ENCODE measurements at places on chromosomes 3 and 15.

GRCh38 chr3:138356730-138357405, 8.5 kb downstream of the MRAS start:
- DNase-seq: no peak

DNA sequence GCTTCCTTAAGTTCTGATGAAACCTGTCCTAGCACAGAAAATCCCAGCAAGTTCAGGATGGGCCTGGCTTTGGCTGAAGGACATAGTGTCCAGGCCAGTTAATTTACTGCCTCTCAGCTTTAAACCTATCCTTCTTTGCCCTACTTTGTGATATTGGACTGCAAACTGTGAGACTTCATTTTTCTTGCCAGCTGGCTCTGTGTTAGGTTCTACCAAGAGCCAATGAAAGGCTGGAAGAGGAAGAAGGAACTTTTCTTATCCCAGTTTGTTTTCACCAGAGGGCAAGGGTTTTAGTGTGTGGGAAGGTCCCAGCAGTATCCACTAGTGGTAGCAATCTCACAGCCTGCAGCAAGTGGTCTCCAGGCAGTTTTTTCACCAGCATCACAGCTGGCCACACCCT, 18.2 kb downstream of the DCUN1D1 start:
- no peak for DNase-seq

GRCh38 chr3:52041118-52041731, 15.1 kb downstream of the DUSP7 start:
- no peak for DNase-seq

DNA sequence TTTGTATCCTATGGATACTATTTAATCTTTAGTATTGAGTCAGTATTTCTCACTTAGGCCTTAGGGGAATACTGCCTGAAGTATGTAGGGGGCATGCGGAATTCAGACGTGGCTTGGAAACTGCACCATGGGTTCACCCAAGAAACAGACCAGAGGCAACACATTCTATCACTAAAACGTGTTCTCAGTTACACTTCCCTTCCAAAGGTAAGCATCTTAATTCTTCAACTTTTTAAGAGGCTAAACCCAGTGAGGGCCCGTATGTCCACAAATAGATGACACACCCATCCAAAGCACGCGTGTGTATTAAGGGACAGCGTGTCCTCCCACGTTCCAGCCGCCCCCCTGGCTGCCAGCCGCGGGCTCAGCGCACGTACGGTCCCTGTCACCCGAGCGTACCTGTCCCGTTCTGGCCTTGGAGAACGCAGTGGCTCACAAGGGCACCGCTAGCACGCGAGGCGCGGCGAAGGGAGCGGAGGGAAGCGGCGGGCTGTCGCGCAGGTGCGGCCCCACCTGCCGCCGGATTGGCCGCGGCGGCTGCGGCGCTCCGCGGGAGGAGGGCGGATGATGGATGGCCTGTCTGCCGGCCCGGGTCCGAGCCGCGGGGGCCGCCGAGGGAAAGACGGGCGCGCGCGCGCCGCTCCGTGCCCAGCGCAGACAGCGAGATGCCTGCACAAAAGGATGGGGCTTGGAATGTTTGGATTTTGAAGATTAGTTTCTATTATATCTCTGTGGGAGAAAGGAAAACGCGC, 1003.9 kb upstream of the NR2F2 start:
- no peak for DNase-seq

- no peak for DNase-seq
Measured at GRCh38 chr3:9064850-9065249, 101.6 kb upstream of the RAD18 start.

GRCh38 chr3:27216955-27217552, 152.1 kb downstream of the NEK10 start:
- no peak for DNase-seq

- no peak for DNase-seq
Measured at GRCh38 chr3:129594409-129594808, 12.1 kb downstream of the PLXND1 start.

DNA sequence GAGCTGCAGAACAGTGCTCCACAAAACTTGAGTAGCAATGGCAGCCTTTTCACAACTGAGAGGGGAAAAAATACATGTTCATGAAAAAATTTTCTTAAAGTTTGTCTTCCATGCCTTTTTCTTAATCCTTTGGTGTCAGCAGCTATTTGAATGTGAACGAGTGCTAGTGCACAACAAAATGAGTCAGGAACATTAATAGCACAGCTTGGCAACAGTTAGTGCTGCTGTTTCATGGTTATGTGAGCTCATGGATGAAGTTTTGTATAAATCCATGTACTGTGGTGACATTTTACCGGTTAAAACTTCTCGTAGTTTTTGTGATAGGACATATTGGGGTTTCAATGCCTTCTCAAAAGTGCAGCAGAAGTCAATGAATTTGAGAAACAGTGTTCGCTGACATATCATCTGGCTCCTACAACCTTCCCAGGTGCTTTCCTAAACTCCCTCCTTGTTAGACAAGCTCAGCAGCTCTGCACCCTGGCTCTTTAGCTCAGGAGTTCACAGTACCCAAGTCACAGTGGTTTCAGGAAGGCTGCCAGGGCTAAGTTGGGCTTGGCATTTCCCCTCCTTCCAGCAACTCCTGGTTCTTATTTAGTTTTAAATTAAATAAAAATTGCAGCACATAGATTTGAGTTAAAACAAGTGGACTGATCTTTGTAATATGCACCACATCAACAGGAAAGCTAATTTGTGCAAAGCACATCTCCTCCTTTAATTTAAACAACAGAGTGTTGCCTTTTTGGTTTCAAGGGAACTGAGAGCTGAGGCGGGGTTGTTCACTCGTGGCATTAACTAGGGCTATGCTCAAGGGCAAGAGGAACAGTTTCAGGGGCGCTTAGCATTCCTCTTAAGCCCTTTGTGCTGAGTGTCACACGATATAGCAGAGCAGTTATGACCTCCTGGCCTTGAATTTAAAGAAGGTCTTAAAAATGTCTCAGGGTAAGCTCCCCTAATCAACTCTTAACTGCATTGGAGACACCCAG, 362.8 kb downstream of the CHST2 start:
- no peak for DNase-seq
